ENCODE measurements at places on chromosomes 1 and 21. TPM values are rescaled to one million over a fixed set of nuclear protein-coding genes. Genes with fewer than 3 reads are reported as not detected.

YRDC gene
- 8.9 TPM for total RNA-seq

DNA sequence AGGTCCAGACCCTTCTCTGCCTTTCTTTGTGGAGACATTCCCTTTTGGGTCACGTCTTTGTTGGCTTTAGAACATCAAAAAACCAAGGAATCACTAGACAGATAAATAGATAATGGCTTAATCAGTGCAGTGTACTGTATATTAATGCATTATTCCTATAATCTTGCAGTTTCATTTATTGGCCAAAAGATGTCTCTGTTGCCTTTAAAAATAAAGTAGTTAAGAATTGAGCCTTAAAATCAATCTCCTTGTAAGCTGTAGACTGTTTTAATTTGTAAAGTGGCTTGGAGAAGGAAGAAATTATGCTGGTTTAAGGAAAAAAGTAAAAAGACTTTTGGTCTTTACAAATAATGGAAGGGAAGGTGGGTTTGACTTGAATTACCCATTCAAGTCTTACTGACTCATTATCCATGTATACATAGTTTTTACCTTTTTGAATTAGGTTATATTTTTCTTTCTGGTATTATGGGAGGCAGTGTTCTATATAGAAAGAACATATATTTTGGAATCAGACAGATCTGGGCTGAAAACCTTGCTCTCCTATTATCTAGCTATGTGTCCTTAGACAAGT, 84.6 kb downstream of the VPS13D start:
- DNase-seq = peak; percentile 68

CLCA1 gene
- total RNA-seq = not detected

- peak; percentile 41 for DNase-seq
Measured at GRCh38 chr1:117127795-117128194, 6.2 kb upstream of the TRIM45 start.

GRCh38 chr1:31910933-31911332, 27.2 kb downstream of the PTP4A2 start:
- peak; percentile 18 for DNase-seq

CATSPERE gene
- 0.49 TPM for total RNA-seq

BRINP3 gene
- 2.3 TPM for total RNA-seq

- peak; percentile 72 for DNase-seq
Measured at GRCh38 chr1:97832481-97832880, 88.4 kb downstream of the DPYD start.

FMOD gene
- total RNA-seq = 6.6 TPM

DNA sequence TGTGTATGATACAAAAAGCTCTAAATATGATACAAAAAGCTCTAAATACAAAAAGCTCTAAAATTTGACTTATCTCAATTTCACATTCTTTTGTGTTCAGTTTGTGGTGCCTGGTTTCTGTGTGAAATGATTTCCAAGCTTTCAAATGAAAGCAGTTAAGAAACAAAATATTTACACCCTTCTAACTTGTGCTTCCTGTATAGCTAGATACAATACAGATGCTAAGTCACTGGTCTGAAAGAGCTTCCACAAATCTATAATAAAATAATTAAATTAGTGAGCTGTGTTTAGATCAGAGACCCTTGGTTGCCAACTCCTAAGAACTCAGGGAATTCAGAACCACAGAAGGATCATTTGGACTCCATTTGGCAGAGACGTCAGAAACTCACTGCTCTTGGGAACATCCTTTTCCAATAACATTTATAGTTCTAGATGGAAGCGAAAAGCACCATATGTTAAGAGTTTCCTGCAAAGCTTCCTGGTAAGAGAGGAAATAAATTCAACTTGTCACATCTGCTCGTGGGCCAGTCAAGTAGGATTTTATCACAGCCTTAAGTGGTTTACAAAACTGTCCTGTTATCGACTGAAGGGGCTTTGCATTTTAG, 1079.1 kb downstream of the ADGRL2 start:
- DNase-seq = no peak

DNA sequence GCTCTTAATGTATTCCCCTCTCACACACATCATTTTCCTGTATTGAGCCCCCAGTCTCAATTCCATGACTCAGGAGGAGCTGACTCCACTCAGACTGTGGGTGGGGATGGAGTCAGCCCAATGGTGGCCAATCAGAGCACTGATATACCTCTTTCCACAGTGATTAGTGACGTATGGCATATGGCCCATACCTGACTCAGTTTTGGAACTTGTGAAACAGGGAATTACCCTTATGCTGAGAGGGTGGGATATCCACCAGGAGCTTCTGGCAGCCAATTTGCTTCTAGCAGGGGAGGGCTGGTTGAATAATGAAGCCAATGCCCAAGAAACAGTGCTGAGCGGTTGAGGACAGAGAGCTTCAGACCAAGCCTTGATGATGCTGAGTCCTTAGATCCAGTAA, 86.4 kb upstream of the SPATA6 start:
- no peak for DNase-seq

- DNase-seq = no peak
Measured at GRCh38 chr1:96840396-96840795, 118.8 kb downstream of the PTBP2 start.
